Renal cortex interstitium (tissue), 15 donors: ENCODE measurements at places on chromosomes 12 and 14. TPM values are rescaled to one million over a fixed set of nuclear protein-coding genes. Genes with fewer than 3 reads are reported as not detected.

The SCN8A gene
- 2.0 TPM for polyA plus RNA-seq

The FGF6 gene
- not detected for polyA plus RNA-seq

The INHBC gene
- polyA plus RNA-seq: 0.33 TPM

The BEST3 gene
- polyA plus RNA-seq: 0.30 TPM

GRCh38 chr12:4191642-4192041, 81.9 kb upstream of the CCND2 start:
- DNase-seq: no peak

DNA sequence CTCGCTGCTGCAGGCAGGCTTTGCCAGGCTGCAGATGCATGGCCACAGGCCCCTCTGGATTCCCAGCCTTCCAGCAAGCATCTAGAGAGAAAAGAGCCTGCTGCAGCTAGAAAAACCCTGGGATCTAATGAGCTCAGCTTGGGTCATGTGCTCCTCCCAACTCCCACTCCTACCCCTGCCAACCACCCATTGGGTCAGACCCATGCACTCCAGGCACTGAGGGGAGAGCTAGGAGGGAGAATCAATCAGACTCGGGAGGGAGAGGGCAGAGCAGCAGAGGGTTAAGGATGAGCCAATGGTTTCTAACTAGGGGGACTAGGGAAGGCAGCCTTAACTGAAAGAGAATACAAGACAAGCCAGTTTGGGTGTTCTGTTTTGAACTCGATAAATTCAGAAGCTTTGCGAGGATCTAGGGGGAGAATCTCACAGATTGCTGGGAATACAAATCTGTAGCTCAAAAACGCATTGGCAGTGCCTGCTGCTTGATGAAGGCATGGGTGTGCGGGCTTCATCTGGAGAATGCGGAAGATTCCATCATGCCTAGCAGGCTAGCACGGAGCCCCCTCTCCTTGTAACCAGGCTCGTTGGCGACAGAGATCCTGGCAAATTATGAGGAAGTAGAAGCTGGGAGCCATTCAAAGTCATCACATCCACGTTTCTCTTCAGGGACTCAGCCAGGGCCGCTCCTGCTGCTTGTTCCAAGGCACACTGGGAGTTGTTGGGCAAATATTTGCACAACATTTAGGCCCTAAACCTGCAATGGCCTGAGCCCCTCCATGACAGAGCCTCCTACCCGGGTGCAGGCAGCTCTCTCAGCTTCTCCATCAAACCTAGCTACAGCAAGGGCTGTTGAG, 56.4 kb downstream of the VCPKMT start:
- no peak for DNase-seq

DNA sequence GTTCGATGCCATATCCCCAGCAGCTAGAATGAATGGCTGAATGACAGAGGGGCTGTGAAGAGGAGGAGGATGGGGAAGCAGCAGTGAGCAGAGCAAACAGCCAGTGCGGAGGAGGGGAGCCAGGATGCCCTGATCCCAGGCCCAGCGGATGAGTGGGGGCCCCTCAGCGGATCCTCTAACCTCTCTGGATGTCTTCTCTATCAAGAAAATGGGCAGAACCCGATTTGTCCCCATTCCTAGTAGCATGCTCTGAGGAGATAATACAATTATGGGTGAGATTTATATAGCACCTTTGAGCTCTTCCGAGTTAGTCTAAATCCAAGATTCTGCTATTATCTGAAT, 30.0 kb upstream of the RPLP0 start:
- DNase-seq: no peak

DNA sequence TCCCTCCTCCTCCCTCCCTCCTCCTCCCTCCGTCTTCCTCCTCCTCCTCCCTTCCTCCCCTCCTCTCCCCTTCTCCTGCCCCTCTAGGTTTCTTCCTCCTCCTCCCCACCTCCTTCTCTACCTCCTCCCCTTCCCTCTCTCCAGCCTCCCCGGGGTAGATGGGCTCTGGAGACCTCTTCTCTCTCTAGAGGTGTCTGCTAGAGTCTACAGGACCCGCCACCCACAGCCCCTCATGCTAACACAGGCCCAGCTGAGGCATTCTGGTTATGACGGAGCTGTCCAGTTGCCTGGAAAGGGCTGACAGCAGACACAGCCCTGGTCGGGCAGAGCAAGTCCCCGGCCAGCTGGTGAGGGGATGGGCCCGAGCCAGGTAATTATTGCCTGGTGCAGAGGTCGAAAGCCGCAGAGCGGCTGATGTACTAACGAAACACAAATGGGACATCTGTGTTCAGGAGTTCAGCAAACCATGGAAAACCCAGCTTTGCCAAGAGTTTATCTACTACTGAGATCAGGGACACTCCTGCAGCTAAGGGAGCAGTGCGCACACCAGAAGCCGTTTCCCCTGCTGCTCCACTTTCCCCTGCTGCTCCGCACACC, 96.2 kb downstream of the PAPOLA start:
- no peak for DNase-seq

- no peak for DNase-seq
These were observed 262.0 kb downstream of the MED13L start for GRCh38 chr12:116015525-116015924.
